ENCODE measurements at places on chromosomes 1 and 21.

DNA sequence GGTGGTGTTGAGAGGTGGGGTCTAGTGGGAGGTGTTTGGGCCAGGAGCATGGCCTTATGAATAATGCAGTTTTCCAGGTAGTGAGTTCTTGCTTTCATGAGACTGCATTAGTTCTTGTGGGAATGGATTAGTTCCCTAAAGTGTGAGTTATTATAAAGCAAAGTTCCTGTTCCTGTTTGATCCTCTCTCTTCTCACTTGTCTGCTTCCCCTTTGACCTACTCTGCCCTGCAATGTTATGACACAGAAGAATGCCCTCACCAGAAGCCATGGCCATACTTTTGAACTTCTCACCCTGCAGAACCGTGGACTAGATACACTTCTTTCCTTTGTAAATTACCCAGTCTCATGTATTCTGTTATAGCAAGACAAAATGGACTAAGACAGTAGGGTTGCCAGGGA lies 53.6 kb downstream of the MAP3K7CL start:
- DNase-seq: no peak

GRCh38 chr21:41680444-41681347 lies 86.2 kb downstream of the RIPK4 start:
- no peak for DNase-seq

- no peak for DNase-seq
Observed at GRCh38 chr1:89822109-89822962, 1.5 kb downstream of the LRRC8D start.

DNA sequence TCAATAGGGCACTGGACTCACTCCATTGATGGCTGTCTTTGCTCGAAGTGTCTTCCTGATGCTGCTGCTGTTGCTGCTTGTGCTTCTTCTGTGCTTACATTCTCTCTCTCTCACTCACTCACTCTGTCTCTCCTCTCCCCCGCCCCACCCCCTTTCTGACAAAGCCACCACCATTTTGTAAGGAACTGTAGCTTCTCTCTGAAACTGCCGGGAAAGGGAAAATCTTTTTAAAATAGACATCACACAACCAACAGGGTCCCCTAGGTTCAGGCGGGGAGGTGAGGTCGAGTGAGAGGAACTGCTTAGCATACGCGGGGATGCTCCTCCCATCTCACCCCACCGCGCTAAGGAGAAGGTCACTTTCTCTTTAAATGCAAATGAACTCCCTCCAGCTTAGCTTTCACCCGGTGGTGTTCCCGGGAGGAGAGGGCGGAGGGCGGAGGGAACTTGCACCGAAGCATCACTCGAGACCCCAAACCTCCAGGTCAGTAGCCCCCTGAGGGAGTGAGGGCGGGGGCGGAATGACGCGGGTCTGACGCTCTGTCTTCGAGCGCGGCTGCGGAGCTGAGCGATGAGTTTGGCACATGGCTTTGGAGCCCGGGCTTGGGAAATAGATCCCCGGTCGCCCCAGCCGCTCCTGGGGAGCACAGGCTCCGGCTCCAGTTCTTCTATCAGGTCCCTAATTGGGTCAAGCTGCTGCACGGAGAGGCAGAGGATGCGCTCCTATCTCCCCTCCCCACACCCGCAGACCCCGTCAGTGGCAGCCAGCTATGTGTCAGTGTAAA lies at the start of gene CCDC28B:
TSS of gene CCDC28B (plus strand) at position 370 of the 785 bp plus-strand sequence. CDS start 1,341 bp downstream, outside the sequence.
- DNase-seq: peak; percentile 66

DNA sequence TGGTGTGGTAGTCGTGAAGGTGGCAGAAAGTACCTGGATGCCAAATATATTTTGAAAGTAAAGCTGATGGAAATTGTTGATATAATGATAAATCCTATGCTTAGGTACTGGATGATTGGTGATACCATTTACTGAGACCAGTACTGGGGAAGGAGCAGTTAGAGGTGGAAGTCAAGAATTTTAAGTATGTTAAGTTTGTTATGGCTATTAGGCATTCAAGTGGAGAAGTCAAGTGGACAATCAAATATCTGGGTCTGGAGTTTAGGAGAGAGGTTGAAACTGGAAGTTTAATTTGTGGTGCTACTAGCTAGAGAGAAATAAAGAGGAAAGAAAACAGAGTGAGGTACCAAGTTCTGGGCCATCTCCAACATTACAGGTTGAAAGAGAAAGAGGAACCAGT lies 89.1 kb downstream of the ATF6 start:
- DNase-seq: no peak

DNA sequence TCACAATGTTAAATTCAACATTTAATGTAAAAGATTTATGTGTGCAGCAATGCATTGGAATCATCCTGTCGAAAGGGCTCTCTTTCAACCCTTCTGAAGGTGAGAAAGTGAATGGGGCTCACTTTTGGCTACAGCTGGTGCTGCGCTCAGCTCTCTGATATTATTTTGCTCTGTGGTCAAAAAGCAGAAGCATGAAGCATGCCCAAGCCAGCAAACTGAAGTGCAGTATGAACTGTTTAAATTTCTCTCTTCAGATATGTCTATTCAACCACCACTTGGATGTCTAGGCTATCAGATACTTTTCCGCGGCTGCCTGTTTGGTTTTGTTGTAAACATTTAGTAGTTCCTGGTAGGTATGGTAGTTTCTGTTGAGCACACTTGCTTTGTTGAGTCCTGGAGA lies 216.9 kb upstream of the TMPRSS15 start:
- DNase-seq: no peak

GRCh38 chr1:209657918-209658317 lies 5.7 kb upstream of the LAMB3 start:
- no peak for DNase-seq

- no peak for DNase-seq
Observed at GRCh38 chr1:117537291-117537920, 68.4 kb upstream of the TENT5C start.

DNA sequence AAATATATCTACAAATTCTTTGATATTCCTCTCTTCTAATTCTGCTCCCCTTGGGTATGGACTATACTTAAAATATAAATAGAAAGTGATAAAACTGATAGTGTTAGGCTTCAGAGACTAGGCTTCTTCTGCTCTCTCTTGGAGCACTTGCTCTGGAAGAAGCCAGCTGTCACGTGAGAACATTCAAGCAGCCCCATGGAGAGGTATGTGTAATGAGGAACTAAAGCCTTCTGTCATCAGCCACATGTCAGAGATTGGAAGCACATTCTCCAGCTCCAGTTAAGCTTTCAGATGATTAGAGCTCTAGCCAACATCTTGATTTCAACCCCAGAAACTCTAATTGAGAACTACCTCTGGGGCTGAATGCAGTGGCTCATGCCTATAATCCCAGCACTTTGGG lies 34.3 kb downstream of the XKR8 start:
- no peak for DNase-seq

- no peak for DNase-seq
Observed at GRCh38 chr1:56188855-56189254, 390.5 kb downstream of the PLPP3 start.

- no peak for DNase-seq
Observed at GRCh38 chr1:156379420-156380165, 10.6 kb downstream of the RHBG start.

- no peak for DNase-seq
Observed at GRCh38 chr1:1665815-1666251, 7.0 kb upstream of the CDK11B start.

DNA sequence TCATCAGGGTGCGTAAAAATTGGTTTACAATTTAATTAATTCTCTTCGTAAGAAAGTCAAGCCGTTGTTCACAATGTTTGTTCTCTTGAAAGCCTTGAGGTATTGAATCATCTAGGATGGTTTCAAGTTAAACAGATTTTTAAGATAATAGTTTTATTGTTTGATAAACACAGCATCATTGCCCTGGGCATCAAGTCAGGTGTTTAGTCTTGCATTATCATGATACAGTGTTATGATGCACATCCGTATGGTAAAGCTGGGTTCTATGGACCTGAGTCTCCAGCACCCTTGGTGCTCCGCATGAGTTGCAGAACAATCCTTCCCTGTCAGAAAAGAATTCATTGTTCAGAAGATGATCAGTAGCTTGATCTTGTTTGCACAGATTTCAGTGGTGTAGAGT lies 359.5 kb downstream of the LMO4 start:
- no peak for DNase-seq
